M059J (cell line): ENCODE measurements at places on chromosomes 4 and X.

DNA sequence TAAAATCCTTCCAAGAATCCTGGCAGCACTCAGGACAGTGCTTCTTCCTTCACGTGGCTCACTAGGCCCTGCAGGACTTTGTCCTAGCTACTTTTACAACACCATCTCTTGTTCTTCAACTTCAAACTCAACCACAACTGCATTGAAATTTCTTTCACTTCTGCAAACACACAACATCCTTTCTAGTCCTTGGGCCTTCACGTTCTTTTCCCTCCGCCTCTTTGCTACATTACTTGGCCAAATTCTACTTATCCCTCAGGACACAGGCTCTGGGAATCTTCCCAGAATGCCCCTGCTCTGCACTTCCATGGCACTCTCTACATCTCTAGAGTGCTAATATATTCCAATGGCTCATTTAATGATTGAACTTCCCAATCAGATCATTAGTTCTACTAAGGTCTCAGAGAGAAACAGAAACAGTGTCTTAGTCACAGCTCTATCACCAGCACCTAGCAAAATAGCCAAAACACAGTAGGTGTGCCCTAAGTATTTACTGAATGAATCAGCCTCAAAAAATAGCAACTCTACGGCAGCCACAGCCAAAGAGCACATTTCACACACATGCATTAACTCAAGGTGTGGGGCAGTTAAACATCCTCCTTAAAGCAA is 73.3 kb downstream of the MANBA start:
- DNase-seq: peak; percentile 59

DNA sequence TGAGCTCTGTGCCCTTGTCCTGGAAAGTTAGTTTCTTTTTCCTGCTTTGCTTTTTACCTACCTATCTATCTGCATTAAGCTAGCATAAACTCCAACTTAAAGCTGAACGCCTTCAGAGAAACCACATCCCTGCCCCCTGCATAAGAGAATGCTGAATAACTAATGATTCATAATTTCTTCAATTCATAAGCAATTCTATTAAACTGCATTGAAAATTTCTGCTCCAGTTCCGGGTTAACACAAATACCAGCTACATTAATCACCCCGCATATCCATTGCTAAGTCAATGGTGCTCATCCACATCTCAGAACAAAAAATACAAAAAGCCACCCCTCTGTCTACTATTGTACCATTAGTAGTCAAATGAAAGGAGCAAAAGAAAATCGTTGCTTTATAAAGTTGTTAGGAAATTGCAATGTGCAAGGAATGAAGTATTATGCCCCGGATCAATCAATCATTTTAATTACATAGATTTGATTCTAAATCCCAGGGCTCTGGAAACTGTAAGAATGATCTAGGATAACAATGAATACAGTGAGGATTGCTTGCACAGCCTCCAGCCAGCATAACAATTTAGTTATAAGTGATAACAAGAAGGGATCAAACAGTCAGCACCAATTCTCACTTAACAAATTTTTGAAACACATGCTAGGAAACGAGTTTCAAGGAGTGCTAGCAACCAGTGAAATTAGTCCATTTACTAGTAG is 106.8 kb downstream of the ELOVL6 start:
- peak; percentile 52 for DNase-seq

GRCh38 chr4:6567218-6567617 is 7.8 kb upstream of the MAN2B2 start:
- DNase-seq: no peak

- peak; percentile 2 for DNase-seq
Measured at GRCh38 chr4:23232987-23233386, 540.2 kb downstream of the GBA3 start.

DNA sequence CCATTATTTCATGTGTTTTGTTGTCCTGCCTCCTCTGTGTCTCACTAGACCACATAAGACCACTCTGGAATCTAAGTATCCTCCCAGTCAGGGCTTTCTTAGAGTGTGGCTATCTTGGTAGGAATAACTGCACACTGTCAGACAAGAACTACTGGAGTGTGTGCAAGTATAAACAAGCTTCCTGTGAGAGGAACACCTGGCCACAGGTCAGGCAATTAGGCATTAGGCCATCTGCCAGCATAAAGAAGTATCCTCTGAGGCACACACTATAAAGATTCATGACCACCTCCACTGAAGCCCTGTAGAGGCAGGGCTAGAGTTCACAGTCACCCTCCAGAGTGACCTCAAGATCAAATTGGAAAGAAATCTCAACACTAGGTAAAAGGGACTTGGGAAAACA is 507.0 kb upstream of the PABPC4L start:
- no peak for DNase-seq

GRCh38 chrX:4186331-4186730 is 472.9 kb upstream of the PRKX start:
- DNase-seq: no peak

DNA sequence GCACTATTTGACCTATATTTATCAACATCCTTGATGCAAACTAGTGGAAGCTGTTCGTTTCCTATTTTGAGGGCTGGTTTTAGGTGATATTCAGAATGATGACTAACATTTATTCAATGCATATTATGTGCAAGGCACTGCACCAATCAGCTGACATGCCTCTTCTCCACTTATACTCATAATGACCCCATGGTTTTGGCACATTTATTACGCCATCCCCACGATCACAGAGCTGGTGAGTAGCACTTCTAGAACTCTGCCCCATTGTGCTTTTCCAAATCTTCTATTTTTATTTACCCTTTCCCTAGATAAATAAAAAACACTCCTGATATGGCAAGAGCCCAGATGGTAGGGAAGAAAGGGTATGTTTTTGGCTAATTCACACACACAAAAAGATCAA is 13.1 kb downstream of the SCML1 start:
- DNase-seq: no peak

GRCh38 chr4:18847249-18847890 is 825.8 kb upstream of the LCORL start:
- peak; percentile 19 for DNase-seq

DNA sequence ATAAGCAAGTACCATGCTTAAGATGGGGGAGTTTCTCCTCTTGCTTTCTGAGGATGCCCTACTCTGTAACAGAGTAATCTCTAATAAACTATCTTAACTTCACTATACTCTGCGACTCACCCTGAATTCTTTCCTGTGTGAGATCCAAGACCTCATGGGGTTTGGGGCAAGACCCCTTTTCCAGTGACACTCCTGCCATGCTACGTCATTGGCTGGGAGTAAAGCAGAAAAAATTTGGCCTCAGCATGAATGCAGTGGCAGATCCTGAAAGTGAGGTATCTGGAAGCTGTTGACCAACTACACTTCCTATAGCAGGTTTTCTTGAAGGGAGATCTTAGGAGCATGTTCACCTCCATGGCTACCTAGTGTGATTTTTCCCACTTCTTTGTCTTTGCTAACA is 109.1 kb upstream of the MED14 start:
- peak; percentile 49 for DNase-seq

DNA sequence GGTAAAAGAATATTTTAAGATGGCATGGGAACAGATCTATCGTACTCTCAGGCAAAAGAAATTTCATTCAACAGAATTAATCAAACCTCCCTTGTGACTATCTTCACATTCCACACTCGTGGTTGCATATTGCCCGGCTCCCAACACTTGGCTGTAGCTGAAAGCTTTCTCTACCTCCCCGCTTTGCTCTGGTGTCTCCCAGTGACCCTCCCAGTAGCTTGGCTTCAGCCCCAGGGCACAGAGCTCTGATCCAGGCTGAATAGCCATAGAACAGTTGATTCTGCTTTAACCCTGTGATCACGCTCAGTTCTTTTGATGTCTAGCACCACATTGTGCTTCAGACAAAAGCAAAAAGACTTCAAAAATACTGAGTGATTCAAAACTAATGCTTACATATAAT is 24.6 kb downstream of the SLC7A11 start:
- no peak for DNase-seq

- no peak for DNase-seq
Measured at GRCh38 chr4:149793459-149793858, 22.2 kb downstream of the IQCM start.

DNA sequence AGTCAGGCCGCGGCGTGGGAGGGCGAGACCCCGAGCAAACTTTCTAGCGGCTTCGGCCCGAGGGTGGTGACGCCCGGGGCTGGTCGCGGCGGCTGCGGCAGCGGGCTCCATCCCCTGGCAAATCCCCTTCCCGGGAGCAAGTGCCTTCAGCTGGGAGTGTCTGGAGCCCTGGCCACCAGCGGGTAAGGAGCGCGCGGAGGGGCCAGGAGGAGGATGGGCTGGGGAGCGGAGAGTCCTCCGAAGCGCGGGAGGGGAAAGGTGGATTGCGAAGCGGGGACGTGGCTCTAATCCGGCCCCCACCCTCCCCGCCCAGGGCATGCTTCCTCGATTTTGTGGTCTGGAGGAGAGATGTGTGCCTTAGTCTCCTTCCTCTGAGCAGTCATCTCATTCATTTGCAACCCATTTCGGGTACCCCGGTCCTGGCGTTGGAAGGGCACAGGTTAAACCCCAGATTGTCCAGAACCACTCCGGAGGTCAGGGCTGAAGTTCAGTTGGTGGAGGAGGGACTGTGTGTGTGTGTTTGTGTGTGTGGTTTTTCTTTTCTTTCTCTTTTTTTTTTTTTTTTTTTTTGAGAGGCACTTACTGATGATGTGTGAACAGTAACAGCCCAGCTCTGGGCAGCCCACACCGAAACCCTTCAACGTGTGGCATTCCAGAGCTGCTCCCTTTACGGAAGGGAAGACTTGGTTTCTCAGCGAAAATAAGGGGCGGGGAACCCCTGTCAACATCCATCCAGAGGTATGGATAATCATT is 516 bp downstream of the SGMS2 start:
- peak; percentile 67 for DNase-seq

DNA sequence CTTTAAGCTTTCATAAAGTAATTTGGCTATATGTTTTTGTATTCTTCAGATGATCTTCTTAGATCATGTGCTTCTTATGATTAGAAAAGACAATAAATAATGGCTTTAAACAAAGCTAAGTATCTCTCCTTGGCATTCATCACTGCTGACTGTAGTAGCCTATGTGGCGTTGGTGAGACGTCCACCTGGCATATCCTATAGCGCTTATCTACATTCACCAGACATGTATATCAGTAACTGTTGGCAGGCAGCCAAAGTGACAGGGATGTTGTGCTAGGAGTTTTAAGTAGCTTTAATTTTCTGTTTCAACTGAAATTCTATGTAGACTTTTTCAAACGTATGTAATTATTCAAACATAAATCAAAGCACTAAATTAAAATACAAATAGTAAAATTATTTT is 276.4 kb downstream of the IL15 start:
- no peak for DNase-seq

DNA sequence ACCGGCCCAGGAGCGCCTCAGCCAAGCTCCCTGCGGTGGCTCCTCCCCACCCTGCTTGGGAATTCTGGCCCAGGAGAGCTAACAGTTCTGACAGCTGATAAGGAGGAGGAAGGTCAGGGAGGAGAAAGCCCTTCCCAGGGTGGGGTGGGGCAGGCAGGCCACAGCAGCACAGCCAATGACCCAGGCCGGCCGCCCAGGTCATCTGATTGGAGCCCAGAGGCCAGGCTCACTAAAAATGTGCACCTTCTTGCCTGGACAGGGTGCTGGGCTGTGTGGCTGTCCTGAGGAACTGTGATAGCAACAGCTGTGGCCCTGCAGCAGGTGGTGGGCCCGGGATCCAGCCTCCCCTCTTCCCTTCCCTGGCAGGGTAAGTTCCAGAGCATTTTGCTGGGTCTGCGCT is 17.2 kb upstream of the SH3TC1 start:
- no peak for DNase-seq
